Activated CD8-positive, alpha-beta T cell treated with anti-CD3 and anti-CD28 coated beads for 36 hours (primary cell): ENCODE measurements at places on chromosomes 5 and 9. TPM values are rescaled to one million over a fixed set of nuclear protein-coding genes. Genes with fewer than 3 reads are reported as not detected.

The UGT3A2 gene
- not detected for total RNA-seq

DNA sequence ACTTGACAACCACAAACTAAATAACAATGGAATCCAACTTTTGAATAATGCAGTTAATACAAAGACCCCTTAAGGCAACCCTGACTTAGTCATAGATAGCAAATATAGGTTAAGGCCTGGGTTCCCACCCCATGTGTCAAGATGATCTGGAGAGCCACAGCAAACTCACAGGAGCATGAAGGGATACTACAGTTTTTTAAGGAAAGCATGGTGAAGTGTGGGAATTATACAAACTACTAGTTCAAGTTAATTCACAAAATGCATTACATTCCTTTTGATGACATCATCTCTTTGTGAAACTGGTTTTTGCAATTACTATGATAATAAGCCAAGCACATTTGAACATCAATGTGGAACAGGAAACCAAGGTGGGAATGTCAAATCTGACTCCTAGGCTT, 50.6 kb downstream of the LHFPL2 start:
- no peak overlapping the region for H3K27ac ChIP-seq
- H3K27me3 ChIP-seq: no peaks in the 10 kb centered on the region
- H3K4me1 ChIP-seq: no peaks in the 10 kb centered on the region
- H3K4me3 ChIP-seq: no peak overlapping the region
- no peaks in the 10 kb centered on the region for H3K36me3 ChIP-seq
- no peak for DNase-seq

GRCh38 chr9:37408933-37409710, 13.4 kb upstream of the GRHPR start:
- no peaks in the 10 kb centered on the region for H3K27me3 ChIP-seq
- peaks cover 24% of the 10 kb centered on the region for H3K4me1 ChIP-seq
- peak; percentile 87 for DNase-seq
- H3K36me3 ChIP-seq: no peaks in the 10 kb centered on the region

DNA sequence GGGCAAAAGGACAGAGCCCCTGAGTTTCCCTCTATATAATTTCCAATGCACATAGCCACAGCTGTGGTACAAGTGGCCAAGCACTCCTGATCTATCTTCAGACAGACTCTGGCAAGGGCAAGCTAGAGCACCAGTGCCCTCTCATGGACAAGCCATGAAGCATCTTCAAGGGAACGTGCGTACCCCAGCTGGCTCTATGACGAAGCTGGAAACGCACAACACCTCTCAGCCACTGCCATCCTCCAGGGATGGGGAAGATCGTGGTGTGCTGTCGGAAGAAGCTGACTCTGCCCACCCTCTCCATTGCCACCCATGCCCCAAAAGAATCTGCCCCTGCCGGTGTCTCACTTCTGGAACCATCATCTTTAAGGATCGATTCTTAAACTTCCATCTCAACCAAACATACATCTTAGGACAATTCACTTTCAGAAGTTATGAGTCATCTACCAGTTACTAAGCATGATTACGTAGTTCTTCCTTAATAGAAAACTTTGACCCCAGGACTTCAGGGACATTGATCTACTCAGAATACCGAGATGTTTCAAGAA, 482.9 kb downstream of the AGTPBP1 start:
- H3K4me1 ChIP-seq: no peaks in the 10 kb centered on the region
- peaks cover 10% of the 10 kb centered on the region for H3K27me3 ChIP-seq
- no peak overlapping the region for H3K27ac ChIP-seq

DNA sequence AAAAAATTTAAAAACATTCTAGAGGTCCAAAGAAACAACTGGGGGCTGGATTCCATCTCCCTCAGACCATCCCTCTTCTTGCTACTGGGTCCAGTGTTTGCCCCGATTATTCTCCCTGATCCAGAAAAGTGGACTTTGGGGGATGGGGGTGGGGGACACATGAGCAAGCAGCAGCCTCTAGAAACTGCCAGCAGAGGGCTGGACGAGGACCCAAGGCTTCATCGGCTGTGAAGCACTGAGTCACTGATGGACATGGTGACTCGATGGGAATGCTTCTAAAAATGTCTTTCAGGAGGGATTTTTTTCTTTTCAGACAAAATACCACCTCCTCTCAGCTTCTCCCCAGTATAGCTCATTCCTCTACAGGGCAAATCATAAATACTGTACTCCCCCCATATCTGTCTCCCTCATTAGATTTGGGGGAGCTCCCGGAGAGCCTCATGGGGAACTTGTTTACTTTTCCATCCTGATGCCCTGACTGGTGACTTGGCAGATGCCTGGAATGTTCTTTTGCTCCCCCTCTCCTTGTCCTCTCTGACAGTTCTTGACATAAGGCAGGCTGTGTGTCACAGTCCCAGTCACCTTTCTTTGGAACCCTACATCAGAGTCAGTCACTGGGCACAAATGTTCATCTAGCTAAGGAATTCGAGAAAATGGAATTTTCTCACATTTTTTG, 67.2 kb upstream of the STC2 start:
- no peak overlapping the region for H3K4me3 ChIP-seq
- no peak for DNase-seq
- H3K27me3 ChIP-seq: peaks cover 9% of the 10 kb centered on the region
- H3K36me3 ChIP-seq: no peaks in the 10 kb centered on the region
- H3K27ac ChIP-seq: no peak overlapping the region

- H3K4me3 ChIP-seq: no peak overlapping the region
- no peaks in the 10 kb centered on the region for H3K36me3 ChIP-seq
- no peaks in the 10 kb centered on the region for H3K4me1 ChIP-seq
- no peak for DNase-seq
- H3K27me3 ChIP-seq: no peaks in the 10 kb centered on the region
- H3K27ac ChIP-seq: no peak overlapping the region
Observed at GRCh38 chr5:73030531-73030930, 74.7 kb downstream of the FCHO2 start.

DNA sequence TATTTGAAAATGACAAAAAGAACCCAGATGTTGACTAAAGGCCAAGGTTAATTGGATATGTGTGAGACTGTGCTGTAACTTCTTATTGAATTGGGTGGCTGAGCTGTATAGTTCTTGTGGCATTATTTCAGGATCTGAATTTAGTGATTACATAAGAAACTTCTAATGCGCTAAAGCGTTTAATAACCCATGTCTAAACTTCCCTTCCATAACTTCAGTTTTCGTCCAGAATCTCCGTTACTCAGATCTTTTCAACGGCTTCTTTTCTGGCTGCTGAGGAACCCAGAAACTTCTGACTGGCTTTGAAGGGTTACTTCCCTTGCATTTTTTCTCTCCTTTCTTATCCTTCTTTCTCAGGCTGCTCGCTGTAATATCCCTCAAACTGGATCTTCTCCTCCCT, 28.1 kb upstream of the C9orf72 start:
- DNase-seq: no peak
- H3K4me1 ChIP-seq: no peaks in the 10 kb centered on the region
- no peaks in the 10 kb centered on the region for H3K27me3 ChIP-seq
- H3K4me3 ChIP-seq: no peak overlapping the region
- no peak overlapping the region for H3K27ac ChIP-seq

GRCh38 chr9:63817622-63818518, 1467.1 kb downstream of the FOXD4L5 start:
- peak overlapping the region; percentile 75 for H3K27ac ChIP-seq
- no peaks in the 10 kb centered on the region for H3K36me3 ChIP-seq
- peaks cover 14% of the 10 kb centered on the region for H3K4me1 ChIP-seq
- peaks cover 15% of the 10 kb centered on the region for H3K27me3 ChIP-seq
